ENCODE measurements at places on chromosomes 6 and 20.

DNA sequence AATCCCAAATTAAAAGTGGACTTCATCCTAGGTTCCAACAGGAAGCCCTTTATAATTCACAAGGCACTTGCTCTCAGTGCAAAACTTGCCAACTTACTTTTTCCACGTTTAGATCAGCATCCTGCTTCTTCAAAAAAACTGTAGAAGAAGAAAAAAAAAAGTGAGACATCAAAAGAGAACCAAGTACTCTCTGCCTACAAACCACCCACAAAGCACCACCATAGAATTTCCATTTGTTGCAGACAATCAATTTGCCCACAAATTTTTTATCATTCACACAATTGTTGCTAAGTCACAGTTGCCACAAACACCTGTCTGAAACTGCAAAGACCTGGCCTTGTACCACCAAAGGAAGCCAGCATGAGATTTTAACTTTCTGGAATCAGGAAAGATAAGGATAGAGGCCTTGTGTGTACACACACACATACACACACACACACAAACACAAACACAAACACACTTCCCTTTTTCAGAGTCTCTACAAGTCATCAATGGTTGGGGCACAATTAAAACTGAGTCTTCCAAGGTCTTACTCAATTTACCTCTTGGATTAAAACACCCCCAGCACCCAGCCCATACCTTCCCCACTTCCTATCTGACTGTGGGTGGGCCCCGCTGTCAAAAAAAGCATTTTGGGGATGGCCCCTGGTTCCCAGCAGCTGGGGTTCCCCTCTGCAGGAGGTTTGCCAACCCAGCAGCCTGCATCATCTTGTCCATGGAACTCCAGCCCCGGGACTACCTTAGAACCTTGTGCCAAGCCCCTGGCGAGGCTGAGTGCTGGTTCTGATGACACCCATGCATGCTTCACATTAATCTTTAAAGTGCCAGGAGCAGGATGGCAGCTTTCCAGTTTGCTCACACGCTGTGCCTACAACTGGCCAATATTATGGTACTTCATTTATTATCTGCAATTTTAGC lies 26.5 kb downstream of the FYN start:
- DNase-seq, result peak; percentile 61

GRCh38 chr6:166563200-166563599 lies 23.3 kb downstream of the RAMACL start:
- no peak for DNase-seq

GRCh38 chr6:116300566-116300965 lies 20.8 kb upstream of the TSPYL1 start:
- no peak for DNase-seq

DNA sequence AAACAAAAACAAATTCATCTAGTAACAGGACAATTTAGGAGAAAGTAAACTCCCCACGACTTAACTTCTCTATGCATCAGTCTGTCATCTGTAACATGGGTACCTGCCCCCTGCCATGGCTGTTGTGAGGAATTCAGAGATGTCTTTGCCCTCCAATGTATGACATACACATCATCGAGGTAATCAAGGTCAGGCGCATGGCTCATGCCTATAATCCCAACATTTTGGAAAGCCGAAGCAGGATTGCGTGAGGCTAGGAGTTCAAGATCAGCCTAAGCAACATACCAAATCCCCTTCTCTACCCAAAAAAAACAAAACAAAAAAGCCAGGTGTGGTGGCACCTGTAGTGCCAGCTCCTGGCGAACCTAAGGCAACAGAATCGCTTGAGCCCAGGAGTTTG lies 9.0 kb downstream of the EEF1A1 start:
- DNase-seq, result no peak

- DNase-seq, result no peak
Observed at GRCh38 chr6:145349950-145350510, 385.3 kb downstream of the EPM2A start.

DNA sequence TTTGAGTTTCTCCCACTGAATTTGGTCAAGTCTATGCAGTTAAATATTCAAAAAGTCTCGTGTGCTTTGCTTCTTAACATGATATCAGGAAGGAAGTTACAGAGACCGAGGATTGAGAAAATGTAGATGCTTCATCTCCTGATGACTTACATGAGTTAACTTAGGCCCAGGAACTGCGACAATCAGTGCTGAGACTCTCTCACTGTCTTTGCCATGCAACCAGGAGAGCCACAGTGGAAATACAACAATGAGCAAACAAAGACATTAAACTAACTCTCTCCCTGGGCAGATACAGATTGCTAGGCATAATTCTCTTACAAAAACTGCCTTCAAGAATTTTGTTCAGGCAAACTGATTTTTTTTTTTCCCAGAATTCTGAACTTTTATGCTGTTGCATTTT lies 440.6 kb upstream of the EPHA7 start:
- DNase-seq, result no peak

DNA sequence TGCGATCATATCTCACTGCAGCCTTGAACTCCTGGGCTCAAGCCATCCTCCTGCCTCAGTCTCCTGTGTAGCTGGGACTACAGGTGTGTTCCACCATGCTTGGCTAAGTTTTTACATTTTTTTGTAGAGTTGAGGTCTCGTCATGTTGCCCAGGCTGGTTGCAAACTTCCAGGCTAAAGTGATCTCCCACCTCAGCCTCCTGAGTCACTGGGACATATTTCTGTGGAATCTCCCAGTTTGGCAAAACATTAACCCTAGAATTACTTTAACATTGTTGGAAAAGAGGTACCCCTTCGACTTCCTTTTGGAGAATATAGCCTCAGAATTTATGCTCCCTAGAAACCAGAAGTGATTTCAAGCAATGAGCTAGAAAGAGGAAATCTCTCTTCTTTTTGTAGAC lies 57.2 kb downstream of the SHLD1 start:
- no peak for DNase-seq

DNA sequence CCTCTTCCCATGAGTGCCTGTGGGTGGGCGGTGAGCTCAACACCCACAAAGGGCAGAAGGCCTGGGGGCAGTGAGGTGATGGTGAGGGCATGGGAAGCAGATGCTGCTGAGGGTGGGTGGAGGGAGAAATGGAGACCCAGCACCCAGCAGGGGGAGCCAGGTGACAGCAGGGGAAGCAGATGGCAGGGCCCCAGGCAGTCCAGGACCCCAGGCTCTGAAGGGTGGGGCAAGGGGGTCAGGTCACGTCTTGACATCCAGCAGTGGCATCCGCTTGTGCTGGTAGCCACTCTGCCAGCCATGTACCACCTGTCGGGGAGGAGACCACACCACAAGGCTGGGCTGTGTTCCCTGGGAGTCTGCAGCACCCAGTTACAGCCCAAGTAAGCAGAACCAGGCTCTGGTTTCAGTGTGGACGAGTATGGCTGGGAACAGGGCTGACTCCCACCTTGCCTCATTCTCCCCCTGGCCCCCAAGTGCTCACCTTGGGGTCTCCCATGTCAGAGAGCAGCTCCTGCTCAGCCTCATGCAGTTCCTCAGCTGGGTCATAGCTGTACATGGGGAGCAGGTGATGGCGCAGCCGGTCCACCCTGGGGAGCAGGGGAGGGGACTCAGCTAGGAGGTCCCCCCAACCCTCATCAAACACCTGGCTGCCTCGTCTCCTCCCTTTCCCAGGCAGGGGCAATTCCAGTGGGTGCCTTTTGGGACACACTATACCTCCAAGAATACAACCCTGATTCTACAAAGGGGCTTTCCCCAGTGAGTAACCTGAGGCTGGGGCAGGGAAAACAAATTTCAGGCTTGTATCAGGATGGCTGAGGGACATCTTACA lies 2.0 kb downstream of the SMIM29 start:
- peak; percentile 81 for DNase-seq

GRCh38 chr6:125224231-125224861 lies 70.8 kb downstream of the TPD52L1 start:
- DNase-seq, result no peak
